ENCODE measurements at places on chromosomes 2 and 18.

DNA sequence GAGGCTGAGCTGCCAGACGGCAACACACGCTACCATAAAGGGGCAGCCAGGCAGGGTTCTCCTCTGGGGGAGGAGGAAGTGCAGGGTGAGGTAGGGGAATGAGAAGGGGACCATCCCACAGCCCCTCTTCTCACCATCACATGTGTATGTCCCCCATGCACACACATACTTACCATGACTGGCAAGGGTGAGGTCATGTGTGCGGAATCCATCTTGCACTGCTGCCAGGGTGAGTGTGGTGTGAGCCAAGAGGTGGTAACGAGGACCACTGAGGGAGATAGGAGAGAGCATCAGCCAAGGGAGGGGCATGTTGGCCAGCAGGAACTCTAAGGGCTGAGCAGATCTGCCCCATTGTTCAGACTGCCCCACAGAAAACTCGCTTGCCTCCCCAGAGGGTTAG lies 7.1 kb downstream of the WDR54 start:
- DNase-seq = no peak

DNA sequence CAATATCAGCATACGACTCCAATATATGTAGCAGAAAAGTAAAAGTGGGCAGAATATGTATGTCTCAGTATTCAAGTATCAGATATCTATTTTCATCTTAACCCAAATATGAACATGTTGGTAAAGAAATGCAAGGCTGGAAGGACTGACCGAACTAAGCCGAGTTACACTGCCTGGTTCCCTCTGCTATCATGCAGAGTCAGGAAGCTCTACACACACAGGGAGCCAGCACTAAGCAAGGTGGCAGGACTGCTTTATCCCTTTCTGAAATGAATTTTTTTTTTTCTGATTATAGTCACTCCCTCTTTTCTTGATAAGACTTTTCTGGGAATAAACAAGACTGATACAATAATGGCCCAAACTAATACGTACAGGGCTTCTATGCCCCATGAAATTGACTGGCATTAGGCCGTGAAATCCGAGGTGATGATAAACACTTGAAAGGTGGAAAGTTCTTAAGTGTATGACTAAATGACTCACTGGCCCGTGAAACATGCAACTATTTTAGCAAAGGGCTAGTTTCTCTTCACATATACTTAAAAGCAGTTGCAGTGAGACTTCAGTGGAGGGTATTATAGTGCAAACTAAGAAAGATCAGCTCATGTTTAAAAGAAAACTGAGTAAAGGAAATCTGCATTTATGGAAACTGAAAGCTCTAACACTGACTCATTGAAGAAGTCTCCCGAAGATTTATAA lies 14.9 kb downstream of the DPP4 start:
- DNase-seq = no peak

DNA sequence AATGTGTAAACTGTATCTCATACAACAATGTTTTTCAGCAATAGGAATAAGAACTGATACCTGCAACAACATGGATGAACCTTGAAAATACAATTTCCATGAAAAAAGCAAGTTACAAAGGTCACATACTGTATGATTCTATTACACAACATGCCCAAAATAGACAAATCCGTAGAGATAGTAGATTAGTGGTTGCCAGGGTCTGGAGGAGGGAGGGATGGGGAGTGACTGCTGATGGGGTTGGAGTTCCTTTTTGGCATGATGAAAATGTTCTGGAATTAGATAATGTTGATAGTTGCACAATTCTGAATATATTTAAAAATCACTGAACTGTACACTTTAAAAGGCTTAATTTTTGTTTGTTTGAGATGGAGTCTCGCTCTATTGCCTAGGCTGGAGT lies 33.8 kb downstream of the UBXN4 start:
- no peak for DNase-seq

DNA sequence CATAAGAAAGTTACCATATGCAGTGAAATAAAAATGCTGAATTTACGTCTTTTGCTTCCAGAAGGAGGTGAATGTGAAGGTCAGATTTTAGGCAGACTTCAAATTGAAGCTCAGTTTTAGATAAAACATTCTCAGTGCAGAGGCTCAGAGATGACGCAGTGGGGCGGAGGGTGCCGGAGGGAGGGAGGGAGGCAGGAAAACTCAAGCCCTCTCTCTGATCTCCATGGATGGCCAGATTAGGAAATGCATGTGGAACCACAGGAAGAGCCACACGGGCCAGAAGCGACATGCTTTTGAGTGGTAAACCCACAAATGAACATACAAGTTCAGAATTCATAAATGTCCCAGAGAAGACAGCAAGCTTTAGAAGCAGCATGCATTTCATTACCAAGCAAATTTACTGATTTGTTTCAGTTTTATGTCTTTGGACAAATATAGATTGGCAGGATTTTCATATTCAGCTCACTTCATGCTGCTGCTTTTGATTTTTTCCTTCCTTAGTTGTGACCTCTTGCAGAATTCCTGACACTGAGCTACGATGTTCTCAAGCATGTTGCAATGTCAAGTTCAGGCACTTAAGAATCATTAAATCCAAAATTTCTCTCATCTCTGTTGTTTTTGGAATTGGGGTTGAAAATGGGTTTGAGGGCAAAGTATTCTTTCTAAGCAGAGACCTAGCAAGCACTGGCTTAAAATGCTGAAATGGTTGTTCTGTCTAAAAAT lies 29.7 kb upstream of the APCDD1 start:
- no peak for DNase-seq

DNA sequence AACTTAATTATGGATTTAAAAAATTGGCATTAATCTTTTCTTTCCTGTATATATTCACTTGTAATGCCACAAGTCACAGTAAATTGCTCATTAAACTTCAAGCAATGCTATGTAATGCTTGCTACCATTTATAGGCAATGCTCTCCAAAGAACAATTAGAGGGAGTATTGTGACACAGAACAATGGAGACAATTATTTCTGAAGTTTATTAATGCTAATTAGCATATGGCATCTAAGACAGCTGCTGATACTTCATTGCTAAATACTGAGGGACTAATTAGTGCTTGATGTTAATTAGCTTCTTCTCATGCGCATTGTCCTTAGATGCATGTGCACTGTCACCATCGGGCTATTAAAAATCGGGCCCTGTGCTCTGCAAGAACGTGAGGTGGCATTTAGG lies 1012.8 kb downstream of the SOCS6 start:
- no peak for DNase-seq

- DNase-seq = no peak
Measured at GRCh38 chr18:25736516-25736915, 353.9 kb downstream of the SS18 start.

DNA sequence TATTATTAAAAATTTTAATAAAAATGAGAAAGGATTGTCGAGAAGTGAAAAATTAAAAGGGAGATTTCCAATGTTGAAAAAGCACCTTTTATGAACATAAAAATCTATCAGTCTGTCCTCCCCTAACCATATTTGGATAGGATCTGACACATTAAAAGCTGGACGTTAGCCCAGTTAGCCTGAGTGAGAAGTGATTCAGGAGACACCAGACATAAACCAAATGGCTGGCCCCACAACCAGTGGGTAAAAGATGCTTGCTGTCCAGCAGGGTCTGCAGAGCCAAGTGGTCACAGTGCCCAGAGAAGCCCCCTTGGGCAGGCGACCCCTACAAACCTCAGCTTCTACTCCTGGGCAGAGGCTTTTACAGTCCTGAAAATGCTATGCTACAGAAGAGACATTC lies 253.8 kb upstream of the LYPD1 start:
- no peak for DNase-seq

DNA sequence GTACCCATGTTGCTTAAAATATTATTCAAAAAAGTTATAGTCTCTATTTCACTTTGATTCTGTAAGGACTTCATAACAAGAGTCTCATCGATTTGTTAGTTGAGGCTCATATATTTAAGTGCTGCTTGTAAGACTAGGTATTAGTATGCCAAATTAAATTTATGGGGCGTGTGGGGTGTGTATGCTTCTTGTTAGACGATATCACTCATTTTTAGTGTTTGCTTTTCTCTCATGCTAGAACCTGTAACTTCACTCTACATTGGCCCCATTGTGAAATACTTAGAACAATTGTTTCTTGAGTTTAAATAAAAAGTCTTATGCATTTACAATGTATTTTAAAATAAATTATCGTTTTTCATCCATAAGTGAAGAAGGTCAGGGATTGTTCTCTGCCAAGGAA lies 63.6 kb downstream of the CTNNA2 start:
- no peak for DNase-seq

- no peak for DNase-seq
Measured at GRCh38 chr18:56836173-56836572, 185.0 kb downstream of the WDR7 start.

DNA sequence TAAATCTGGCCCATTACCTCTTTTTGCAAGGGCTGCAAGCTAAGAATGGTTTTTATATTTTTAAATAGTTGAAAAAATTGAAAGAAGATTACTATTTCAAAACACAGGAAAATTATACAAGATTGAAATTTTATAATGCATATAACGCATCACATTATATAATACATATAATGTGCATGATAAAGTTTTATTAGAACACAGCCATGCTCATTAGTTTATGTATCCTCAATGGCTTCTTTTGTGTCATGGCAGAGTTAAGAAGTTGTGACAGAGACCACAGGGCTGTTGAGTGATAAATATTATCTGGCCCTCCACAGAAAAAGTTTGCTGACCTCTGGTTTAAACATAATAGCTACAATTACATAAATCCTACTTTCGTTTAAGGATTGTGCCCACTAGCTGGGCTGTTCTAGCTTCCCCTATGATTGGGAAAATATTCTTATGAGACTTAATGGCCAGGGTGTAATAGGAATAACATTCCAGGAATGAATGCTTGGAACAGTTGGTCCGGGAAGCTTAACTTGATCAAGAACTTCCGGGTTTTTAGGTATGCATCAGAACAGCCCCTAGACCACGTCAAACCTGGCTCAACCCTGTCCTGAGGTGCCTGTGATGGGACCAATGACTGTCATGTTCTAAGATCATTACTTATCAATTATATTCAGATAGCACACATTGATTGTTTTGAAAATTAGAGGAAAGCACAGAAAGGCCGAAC lies 98.7 kb upstream of the LPIN2 start:
- no peak for DNase-seq

All from activated B cell treated with CpG ODN at 0.5 μM for 24 hours (primary cell).